Smooth muscle cell of bladder (primary cell): ENCODE measurements at places on chromosomes 3 and 15. TPM values are rescaled to one million over a fixed set of nuclear protein-coding genes. Genes with fewer than 3 reads are reported as not detected.

Gene ROPN1B
- not detected in 2 replicates for total RNA-seq

Gene CDV3
- 131 and 153 TPM in 2 replicates for total RNA-seq

Gene SPSB4
- not detected in 2 replicates for total RNA-seq

Gene ACKR2
- total RNA-seq: 0.09 and 0.28 TPM in 2 replicates

Gene C3orf20
- under 0.01 and 0.09 TPM in 2 replicates for total RNA-seq

Gene DYNLT2B
- 7.0 and 8.7 TPM in 2 replicates for total RNA-seq
